Central memory CD8-positive, alpha-beta T cell (primary cell): ENCODE measurements at places on chromosomes 7 and 10.

GRCh38 chr7:7834761-7835160, 116.4 kb upstream of the RPA3 start:
- no peak for DNase-seq
- H3K4me3 ChIP-seq = no peak overlapping the region
- peaks cover 25% of the 10 kb centered on the region for H3K4me1 ChIP-seq
- no peak overlapping the region for H3K27ac ChIP-seq
- H3K36me3 ChIP-seq = peaks cover 2% of the 10 kb centered on the region

DNA sequence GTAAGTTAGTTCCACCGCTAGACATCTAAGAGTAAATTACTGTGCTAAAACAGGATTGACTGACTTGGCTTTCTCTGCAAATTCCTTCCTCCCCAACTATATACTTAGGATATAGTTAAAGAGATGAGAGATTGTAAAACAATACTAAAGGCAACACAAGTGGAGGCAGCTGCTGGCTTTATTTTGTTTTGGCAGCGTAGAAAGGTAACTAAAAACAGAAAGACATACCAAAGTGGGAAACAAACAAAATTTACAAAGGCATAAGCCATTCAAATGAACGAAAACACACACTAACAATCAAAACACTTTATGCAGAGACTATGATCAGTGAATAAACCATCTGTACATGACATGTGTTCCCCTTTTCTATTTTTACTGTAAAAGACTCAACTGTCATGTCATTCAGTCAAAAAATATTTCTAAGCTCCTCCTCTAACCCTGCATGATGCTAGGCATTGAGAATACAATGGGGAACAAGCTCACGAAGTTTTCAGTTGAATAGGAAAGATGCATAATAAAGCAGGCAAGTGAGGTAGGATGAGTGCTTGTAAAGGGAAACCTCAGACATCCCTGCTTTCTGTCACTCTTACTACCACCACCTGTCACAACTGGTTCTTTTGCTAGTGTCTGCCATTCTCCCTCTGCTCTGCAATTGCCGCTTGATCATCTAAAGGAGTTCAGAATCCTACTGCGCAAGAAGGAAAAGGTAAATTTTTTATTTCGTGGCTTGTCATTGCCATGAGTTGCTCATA, 64.2 kb upstream of the COL1A2 start:
- DNase-seq = no peak
- H3K27me3 ChIP-seq = no peaks in the 10 kb centered on the region
- H3K36me3 ChIP-seq = no peaks in the 10 kb centered on the region
- no peak overlapping the region for H3K4me3 ChIP-seq

- no peaks in the 10 kb centered on the region for H3K36me3 ChIP-seq
- H3K27me3 ChIP-seq = no peaks in the 10 kb centered on the region
- H3K4me1 ChIP-seq = peaks cover 43% of the 10 kb centered on the region
- no peak overlapping the region for H3K27ac ChIP-seq
Measured at GRCh38 chr7:133054162-133054840, 27.6 kb downstream of the CHCHD3 start.

DNA sequence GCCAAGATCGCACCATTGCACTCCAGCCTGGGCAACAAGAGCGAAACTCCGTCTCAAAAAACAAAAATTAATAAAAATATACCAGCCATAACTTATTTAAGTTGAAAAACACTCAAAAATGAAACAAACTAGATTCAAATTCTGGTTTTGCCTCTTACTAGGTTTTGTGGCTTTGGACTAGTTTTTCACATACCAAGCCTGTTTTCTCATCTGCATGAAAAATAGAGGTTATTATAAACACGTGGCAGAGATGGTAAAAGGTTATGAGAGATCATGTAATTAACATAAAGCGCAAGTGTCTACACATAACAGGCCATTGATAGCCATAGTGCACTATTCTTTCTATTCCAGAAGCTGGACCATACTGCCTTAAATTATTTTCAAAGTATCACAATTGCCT, 35.5 kb upstream of the CABCOCO1 start:
- DNase-seq = no peak
- no peak overlapping the region for H3K27ac ChIP-seq
- peaks cover 2% of the 10 kb centered on the region for H3K36me3 ChIP-seq
- H3K4me1 ChIP-seq = no peaks in the 10 kb centered on the region
- no peak overlapping the region for H3K4me3 ChIP-seq

DNA sequence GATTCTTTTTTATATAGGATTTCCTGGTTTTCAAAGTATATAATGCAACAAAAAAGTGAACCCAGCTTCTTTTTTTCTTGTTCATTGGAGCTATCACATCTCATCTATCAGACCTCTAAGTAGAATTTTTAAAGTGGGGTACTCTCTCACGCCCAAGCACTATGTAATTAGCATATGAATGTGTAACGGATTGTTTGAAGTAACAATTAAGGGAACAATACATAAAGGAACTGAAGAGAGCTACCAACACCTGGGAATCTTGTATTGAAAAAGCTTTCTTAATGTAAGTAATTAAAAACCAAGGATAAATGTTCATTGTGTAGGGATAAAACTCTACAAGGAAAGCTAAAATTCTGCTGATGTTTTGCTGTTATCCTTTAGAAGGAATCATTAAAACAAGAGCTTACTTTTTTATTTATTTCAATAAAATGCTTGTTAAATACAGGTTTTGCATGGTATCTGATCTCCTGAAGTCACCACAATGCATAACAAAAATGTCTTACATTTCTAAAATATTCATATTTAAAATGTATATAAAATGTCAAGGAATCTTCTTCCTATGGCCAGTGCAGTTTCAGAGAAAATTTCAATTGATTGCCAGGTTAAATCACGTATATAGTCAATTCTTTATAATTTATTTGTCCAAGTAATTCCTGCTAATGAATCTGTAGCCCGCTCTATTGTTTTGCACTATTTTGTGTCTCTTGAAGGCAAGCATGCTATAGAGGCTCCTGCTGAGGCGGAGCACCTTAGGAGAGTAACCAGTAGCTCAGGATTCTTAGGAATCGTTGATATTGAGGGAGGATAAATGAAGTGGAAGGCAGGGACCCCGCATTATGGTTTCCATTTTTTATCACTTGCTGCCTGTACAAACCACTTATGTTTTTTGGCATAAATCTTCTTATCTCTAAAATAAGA, 51.6 kb downstream of the PTPRZ1 start:
- no peak for DNase-seq
- H3K36me3 ChIP-seq = no peaks in the 10 kb centered on the region
- H3K4me3 ChIP-seq = no peak overlapping the region
- H3K4me1 ChIP-seq = no peaks in the 10 kb centered on the region
- H3K27me3 ChIP-seq = no peaks in the 10 kb centered on the region
- H3K27ac ChIP-seq = no peak overlapping the region

- H3K36me3 ChIP-seq = no peaks in the 10 kb centered on the region
- H3K4me1 ChIP-seq = peaks cover 17% of the 10 kb centered on the region
- H3K27me3 ChIP-seq = no peaks in the 10 kb centered on the region
- no peak for DNase-seq
Measured at GRCh38 chr10:33087152-33087551, 129.1 kb upstream of the ITGB1 start.

- no peaks in the 10 kb centered on the region for H3K36me3 ChIP-seq
- H3K27me3 ChIP-seq = no peaks in the 10 kb centered on the region
- peaks cover 33% of the 10 kb centered on the region for H3K4me1 ChIP-seq
- H3K27ac ChIP-seq = peak overlapping the region; percentile 24
- H3K4me3 ChIP-seq = no peak overlapping the region
Measured at GRCh38 chr10:62183857-62184795, 84.5 kb downstream of the RTKN2 start.

DNA sequence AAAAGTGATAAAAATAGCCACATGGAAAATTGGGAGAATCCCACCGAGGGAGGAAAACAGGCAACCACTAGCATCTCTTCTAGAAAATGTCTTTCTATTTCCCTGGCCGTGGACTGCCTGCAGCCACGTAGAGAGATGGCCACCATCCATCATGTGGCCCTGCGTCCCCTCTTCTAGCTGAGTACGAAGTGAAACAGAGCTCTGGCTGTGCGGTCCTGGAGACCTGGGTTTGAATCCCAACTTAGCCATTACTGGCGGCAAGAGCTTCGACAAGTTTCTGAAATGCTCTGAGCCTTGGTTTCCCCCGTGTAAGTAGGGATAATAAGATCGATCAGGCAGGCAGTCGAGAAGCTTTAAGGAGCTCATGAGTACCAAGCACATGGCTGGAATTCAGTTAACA, 32.9 kb downstream of the ZCCHC24 start:
- no peaks in the 10 kb centered on the region for H3K27me3 ChIP-seq
- no peak overlapping the region for H3K27ac ChIP-seq
- H3K36me3 ChIP-seq = no peaks in the 10 kb centered on the region

DNA sequence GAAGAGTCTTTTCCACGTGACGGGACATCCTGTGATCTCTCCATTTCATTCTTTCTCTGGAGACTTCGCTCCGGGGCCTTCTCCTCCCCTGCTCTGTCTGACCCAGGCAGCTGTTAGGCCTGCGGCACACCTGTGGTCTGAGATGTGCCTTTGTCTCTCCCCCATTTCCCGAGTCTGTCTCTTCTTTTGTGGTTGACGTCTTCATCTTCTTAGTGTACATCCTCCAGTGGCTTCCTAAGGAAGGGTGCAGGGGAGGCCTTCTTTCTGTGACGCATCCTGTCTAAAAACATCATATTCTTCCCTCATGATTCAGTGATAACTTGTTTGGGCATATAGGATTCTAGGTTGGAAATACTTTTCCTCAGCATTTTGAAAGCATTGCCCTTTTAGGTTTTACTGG, 17.2 kb upstream of the ATP6V0E2 start:
- peak overlapping the region; percentile 78 for H3K27ac ChIP-seq
- no peaks in the 10 kb centered on the region for H3K27me3 ChIP-seq
- peaks cover 14% of the 10 kb centered on the region for H3K36me3 ChIP-seq
- peaks cover 19% of the 10 kb centered on the region for H3K4me1 ChIP-seq

- no peak overlapping the region for H3K27ac ChIP-seq
- peaks cover 5% of the 10 kb centered on the region for H3K36me3 ChIP-seq
- H3K4me3 ChIP-seq = no peak overlapping the region
- no peaks in the 10 kb centered on the region for H3K27me3 ChIP-seq
- H3K4me1 ChIP-seq = peaks cover 24% of the 10 kb centered on the region
- no peak for DNase-seq
Measured at GRCh38 chr10:8369666-8370065, 315.2 kb downstream of the GATA3 start.
